ENCODE measurements at places on chromosomes 13 and 19. TPM values are rescaled to one million over a fixed set of nuclear protein-coding genes. Genes with fewer than 3 reads are reported as not detected.

ZNF223 gene
- total RNA-seq = 6.3 TPM

OR7D2 gene
- not detected for total RNA-seq

DNA sequence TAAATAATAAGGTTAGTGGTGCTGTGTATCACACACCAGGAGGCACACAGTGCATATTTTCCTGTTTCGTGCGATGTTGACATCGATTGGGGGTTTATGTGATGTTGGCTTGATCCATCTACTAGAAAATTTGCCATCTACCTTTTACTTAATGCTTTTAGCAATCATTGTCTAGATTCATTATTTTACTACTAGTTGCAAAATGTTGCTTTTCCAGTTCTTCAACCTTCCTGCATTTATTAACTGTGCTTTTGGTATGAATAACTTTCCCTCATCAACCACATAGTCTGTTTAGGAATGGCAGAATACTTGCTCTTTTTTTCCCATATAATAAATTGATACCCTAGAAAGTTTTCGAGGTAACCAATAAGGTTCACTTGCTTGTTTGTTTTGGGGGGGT is 17.5 kb downstream of the C13orf42 start:
- no peaks in the 10 kb centered on the region for H3K36me3 ChIP-seq
- H3K4me3 ChIP-seq = no peak overlapping the region
- no peak for DNase-seq
- H3K27me3 ChIP-seq = no peaks in the 10 kb centered on the region
- no peaks in the 10 kb centered on the region for H3K4me1 ChIP-seq

DNA sequence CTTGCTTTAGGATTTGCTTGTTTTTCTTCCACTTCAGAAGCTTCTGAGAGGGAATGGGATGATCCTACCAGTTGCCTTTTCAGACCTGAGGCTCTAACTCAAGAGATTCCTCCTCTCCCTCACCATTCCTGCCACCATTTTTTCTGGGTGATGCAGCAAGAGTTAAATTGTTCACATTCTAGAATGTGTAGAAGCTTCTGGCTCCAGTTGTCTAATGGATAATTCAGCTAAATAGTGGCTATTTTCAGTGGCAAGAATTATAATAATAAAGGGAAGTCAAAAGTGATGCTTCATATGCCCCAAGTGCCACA is 20.9 kb downstream of the BBC3 start:
- H3K27me3 ChIP-seq = no peaks in the 10 kb centered on the region
- H3K4me1 ChIP-seq = no peaks in the 10 kb centered on the region
- H3K27ac ChIP-seq = no peak overlapping the region
- peaks cover 7% of the 10 kb centered on the region for H3K36me3 ChIP-seq
- no peak overlapping the region for H3K4me3 ChIP-seq

DNA sequence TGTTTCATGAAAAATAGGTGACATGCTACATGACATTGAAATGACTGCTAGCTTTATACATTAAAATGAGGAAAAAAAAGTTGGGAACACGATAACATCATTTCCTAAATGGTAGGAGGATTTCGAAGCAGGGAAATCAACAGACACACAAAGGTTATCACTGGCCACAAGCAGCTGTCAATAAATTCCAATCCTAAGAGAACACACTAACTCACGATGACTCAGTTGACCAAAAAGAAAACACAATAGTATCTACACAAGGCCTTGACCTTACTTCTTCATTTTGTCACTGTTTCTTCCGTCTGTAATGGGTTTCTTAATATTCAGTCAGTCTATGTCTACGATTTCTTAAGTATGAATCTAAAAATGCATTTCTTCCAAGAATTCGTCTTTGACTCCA is 36.5 kb downstream of the STARD13 start:
- no peak for DNase-seq
- H3K4me1 ChIP-seq = no peaks in the 10 kb centered on the region
- H3K36me3 ChIP-seq = no peaks in the 10 kb centered on the region

PPAN gene
- total RNA-seq = 126 TPM

CABP5 gene
- not detected for total RNA-seq

Measured in T-cell (primary cell).